B cell (primary cell): ENCODE measurements at places on chromosomes 13 and 19.

DNA sequence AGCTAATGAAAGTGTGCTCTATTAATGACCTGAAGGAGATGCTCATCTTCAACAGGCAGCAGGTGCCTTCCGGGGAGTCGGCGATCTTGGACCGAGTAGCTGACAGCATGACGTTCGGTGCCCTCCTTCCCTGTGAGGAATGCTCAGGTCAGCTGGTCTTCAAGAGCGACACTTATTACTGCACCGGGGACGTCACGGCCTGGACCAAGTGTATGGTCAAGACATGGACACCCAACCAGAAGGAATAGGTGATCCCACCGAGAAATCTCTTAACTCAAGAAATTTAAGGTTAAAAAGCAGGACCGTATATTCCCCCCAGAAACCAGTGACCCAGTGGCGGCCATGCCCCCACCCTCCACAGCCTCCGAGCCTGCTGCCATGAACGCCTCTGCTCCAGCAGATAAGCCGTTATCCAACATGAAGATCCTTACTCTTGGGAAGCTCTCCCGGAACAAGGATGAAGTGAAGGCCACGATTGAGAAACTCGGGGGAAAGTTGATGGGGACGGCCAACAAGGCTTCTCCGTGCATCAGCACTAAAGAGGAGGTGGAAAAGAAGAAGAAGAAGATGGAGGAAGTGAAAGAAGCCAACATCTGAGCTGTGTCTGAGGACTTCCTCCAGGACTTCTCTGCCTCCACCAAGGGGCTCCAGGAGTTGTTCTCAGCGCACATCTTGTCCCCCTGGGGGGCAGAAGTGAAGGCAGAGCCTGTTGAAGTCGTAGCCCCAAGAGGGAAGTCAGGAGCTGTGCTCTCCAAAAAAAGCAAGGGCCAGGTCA lies 22.8 kb upstream of the ANKRD10 start:
- peak; percentile 57 for DNase-seq

DNA sequence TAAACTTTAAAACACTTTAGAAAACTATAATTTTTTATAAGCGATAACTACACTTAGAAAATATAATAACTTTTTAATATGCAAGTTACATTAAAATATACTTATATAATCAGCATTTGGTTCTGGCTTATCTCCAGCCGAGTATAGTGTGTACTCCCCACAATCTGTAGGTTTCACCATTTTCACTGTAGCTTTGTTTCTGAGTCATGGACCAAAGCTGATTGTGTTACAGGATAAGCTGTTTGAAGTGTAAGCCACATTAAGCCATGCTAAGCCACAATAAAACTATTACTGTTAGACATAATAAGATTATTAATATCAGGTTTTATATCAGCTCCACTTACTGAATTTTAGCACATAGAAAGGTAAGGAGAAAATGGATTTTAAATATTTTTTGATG lies 43.8 kb downstream of the CCDC122 start:
- no peak for DNase-seq

DNA sequence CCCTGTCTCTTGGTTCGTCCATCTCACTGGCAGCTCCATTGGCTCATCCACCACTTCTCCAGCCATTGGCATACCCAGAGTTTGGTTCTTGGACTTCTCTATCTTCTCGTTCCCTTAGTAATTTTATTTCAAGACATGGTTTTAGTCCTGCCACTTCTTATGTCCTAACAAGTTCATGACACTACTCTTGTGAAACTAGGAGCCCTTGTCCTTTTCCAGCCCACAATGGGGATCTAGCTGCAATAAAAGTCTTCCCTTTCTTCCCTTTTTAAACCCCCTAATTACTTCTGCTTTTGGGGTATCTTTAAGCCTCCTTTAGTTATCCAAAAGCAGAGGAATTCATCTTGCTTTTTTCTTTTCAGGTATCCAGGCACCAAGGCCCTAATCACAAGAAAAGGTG lies 2.9 kb upstream of the RCBTB2 start:
- DNase-seq = no peak

- DNase-seq = no peak
Measured at GRCh38 chr13:50989476-50989875, 79.9 kb downstream of the RNASEH2B start.

DNA sequence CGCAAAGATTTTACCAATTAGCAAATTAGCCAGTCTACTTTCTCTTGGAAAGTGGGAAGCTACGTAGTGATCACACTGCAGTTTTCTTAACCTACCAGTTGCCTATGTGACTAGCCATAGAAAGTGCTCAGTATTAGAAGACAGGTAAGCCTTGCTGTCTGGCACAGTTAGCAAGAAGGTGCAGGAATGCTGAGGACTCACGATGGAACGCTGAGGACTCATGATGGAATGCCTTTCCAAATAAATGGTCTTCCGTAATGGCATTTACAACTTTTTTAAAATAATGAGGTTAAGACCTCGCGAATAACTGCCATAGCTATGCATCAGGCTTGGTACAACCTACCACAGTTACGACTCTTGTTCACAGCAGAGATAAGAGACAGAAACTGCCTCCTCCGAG lies 1645.6 kb upstream of the MIR17HG start:
- no peak for DNase-seq

GRCh38 chr13:19864024-19864745 lies 736 bp upstream of the ZMYM5 start:
- peak; percentile 87 for DNase-seq

DNA sequence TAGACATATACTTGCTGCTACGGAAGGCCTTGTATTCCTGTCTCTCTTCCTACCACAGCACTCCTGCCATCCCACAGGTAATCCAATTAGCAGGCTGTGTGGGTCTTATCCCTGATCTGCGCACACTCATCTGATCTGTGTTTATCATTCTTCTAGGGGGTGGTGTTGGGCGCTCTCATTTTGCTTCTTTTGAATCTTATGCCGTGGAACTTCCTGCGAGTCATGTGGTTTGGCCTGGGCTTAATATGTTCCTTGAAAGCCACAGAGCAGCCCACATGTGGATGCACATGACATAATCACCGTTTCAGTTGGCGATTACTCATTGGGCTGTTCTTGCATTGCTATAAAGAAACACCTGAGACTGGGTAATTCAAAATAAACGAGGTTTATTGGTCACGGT lies 7.5 kb downstream of the RASA3 start:
- no peak for DNase-seq

GRCh38 chr19:23784274-23784673 lies 25.6 kb upstream of the ZNF681 start:
- DNase-seq = no peak

GRCh38 chr13:51714663-51715168 lies 89.2 kb downstream of the DHRS12 start:
- DNase-seq = no peak

DNA sequence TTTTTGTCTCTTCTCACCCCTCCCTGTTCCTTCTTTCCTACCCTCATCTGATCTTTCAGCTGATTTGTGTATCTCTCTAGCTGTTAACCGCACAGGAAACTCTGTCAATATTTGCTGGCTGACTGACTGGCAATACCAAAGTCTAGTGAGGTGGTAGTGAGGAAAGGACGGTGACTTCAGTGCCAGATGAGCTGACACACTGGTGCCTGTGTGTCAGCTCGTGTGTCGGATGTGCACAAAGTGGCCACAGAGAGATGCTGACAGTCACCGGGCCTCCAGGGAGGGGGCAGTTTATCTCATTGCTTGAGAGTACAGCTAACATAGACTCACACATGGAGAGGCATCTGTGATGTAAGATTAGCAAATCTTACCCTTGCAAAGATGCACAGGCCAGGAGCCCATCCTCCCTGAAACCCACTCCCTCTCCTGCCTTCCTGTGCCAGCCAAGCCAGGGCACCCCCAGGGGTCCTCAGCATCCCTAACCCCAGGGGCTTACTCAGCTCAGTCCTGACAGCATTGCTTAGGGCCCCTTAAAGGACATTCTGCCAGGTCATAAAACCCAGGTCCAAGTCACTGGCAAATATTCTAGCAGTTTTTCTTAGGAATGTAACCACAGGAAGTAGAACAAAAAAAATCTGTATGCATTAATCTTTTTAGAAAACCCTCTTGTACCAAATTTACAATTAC lies 80.2 kb downstream of the SHISA2 start:
- no peak for DNase-seq

GRCh38 chr13:87123987-87124784 lies 547.0 kb upstream of the SLITRK5 start:
- no peak for DNase-seq

DNA sequence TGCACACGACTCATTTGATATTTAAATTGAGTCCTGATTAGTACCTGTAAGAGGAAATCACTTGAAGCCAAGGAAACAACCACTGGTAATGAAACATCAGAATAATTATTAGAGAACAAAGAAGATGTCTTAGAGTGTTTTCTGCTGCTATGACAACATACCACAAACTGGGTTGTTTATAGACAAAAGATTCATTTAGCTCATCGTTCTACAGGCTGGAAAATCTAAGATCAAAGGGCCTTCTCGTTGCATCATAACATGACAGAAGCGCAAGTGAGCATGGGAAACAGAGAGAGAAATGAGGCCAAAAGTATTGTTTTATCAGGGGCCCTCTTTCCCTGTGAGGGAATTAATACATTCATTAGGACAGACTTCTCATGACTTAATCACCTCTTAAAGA lies 1024.0 kb upstream of the PCDH9 start:
- no peak for DNase-seq

DNA sequence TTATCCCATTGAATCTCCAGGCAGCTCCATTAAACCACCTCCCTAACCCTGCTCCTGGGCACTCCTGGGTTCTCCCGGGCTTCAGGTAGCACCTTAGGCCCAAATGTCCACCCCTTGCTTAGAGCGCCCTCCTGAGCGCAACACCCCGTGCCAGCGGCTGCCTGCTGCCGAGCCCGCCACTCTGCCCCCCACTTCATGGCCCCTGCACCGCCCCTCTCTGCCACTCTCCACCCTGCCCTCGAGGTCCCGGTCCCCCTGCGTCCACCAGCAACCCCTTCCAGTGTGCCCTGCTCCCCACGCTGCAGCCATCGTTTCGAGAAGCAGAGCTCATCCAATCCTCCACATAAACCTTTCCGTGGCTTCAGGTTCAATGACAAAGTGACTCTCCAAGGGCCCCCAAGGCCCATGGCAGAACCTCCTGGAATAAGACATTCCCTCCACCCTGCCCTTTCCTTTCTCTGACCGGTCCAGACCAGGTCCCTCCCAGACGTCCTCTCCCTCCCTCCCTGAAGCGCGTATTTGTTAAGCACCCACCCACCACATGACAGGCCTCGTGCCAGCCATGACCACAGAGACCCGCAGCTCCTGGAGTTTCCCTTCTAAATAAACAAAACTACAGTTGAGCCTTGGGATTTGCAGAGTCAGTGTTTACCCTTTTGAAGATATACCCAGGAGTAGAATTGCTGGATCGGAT lies 66.6 kb downstream of the ARHGEF18 start:
- DNase-seq = no peak

GRCh38 chr13:93420206-93420605 lies 193.6 kb downstream of the GPC6 start:
- no peak for DNase-seq

DNA sequence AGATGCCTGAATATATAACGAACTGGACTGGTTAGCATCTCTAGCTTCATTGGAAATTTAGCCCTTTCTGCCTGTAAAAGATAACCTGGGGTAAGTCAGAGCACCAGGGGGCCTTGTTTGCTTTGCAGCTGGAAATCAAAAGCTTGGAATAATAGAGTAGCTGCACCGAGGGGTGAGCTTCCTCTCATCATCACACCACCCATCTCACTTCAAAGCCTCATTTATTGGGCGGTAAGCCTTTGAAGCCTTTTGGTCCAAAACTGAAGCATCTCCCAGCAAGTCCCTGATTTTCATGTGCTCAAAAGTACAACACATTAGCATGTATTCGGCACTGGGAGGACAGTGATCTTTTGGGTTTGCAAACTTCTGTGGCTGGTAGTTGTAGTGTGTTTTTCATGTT lies 405.1 kb downstream of the FOXO1 start:
- no peak for DNase-seq

GRCh38 chr13:46893221-46893740 lies 3.6 kb downstream of the HTR2A start:
- peak; percentile 7 for DNase-seq

DNA sequence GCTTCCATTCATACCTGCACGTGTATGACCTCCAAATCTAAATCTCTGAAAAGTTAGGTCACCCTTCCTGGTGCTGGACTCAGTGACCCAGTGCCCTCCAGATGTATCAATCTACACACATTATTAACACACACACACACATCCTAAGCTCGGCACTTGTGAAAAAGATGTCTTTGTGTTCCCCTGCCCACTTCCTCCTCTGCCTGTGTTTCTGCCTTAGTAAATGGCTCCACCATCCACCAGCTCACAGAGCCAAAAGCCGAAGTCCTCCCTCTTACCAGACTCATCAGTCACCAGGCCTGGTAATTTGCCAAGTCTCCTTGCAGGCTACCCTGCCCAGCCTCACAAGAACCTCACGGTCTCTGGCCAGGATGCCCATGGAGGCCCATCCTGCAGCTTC lies 131.5 kb downstream of the SHISA2 start:
- no peak for DNase-seq

GRCh38 chr13:32752997-32753606 lies 166.8 kb downstream of the PDS5B start:
- DNase-seq = no peak

GRCh38 chr13:26019881-26020870 lies 31.6 kb downstream of the SHISA2 start:
- no peak for DNase-seq

GRCh38 chr19:35935911-35936737 lies at the start of gene LRFN3:
TSS of gene LRFN3 (plus strand) at chr19:35936374. CDS start at chr19:35939426, 3,052 bp downstream.
- DNase-seq = no peak

GRCh38 chr13:88979465-88980175 lies 1308.4 kb downstream of the SLITRK5 start:
- no peak for DNase-seq

GRCh38 chr13:23928985-23929384 lies 31.7 kb upstream of the C1QTNF9B start:
- DNase-seq = no peak

GRCh38 chr19:2543463-2544442 lies 67.8 kb downstream of the GADD45B start:
- peak; percentile 50 for DNase-seq

GRCh38 chr13:48826039-48826438 lies 149.7 kb upstream of the FNDC3A start:
- DNase-seq = no peak

- DNase-seq = peak; percentile 63
Measured at GRCh38 chr19:39430675-39431593, 4.8 kb downstream of the RPS16 start.

DNA sequence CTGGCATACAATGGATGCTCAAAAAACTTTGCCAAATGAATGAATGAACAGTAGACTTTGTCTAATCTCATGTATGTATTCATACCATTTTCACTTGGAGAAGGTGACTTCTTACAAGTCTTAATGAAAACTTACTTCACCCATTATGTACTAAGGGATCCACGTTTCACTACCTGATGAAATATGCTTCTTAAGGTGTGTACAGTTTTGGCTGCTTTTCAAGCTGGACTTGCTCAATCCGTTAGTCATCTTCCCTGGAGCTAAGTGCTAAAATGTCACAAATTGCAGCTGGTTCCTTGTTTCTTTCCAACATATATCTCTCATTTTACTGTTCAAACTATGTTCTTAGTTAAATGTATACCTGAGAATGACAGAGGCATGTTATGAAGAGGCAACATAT lies 4.2 kb upstream of the CCNA1 start:
- DNase-seq = no peak

GRCh38 chr19:1482361-1483130 lies 3.5 kb upstream of the C19orf25 start:
- peak; percentile 7 for DNase-seq
